ENCODE measurements at places on chromosomes 13 and 19.

GRCh38 chr13:113783966-113784644 lies 25.1 kb downstream of the TMEM255B start:
- no peak for DNase-seq

DNA sequence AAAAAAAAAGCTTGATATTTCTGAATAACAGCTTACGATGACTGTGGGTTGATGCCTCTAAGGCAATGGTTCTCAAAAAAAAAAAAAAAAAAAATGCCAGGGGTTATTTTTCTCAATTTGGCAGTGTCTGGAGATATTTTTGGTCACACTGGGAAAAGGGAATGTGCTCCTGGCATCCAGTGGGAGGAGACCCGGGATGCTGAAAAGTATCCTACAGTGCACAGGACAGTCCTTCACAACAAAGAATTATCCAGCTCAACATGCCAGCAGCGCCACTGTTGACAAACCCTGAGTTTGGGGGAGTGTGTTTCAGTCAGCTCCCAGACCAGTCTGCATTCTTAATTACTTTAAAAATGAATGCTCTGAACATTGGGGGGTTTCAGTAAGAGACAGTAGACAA lies 54.5 kb downstream of the FLT3 start:
- no peak for DNase-seq

- no peak for DNase-seq
These were observed 11.5 kb downstream of the MARK4 start for GRCh38 chr19:45262570-45262969.

DNA sequence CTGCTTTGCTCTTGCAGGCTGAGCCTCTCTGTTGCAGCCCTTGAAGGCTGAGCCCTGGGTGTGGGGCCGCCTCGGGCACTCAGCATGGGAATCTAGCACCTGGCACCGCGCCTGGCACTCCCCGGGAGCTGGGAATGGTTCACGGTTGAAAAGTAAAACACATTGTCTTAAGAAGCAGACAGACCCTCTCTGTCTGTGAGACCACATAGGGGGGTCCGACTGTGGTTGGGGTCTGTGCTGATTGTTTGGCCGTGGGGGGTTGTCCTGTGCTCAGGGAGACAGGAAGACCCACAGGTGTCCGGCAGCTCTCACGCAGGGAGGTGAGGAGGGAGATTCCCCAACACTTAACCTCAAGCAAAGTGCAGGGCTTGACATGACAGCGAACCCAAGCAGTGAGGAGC lies 64.8 kb downstream of the SOX1 start:
- DNase-seq = no peak

- DNase-seq = no peak
These were observed 1.5 kb downstream of the PDS5B start for GRCh38 chr13:32587811-32588170.

All from stimulated activated CD4-positive, alpha-beta T cell treated with anti-CD3 and anti-CD28 coated beads, TNF-alpha, amount 100 ng/mL, for 48 hours (primary cell).